ENCODE measurements at places on chromosomes 11 and 22.

DNA sequence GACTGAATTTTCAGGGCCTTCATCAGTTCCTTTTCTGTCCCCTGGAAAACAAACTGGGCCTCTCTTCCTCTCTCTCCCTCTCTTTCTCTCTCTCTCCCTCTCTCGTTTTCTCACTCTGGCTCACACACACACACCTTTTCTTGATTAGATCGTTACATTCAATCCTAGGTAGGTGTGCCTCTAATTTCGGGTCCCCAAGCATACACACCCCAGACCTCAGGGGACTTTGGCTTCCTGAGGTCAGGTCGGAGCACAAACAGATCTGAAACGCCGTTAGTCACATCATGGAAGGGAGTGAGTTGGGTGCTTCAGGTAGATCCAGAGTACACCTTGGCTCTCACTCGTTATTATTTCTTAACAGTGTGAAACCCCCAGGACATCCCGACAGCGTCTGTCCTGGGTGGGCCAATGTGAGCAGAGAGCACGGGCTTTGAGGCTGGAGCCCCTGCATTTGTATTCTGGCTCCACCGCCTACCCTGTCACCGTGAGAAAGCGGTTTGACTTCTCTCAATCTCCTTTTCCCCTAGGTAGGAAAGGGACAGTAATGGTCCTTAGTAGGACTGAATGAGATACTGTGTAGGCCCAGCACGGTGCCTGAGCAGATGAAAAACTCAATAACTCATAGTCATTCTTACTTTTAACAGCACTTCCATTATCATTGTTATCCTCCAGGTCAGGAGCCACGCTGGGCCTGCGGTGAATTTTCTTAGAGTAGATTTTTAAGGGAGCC lies 37.3 kb upstream of the POU2AF1 start:
- no peak for DNase-seq

DNA sequence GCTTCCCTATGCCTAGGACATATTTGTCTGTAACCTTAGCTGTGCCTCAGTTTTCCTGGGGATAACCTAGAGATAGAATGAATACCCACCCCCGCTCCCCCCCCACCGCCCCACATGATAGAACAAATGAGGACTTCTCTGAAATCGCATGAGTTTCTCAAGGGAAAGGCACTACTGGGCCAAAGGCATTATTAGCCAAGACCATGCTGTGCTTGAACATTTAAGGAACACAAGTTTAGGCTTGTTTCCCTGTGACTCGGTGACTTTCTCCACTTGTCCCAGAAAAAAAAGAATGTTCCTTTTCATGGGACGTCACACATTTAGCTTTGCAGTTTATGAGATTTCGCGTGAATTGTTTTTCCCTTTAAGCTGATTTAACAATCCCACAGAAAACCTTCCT lies 51.4 kb upstream of the CRTAM start:
- DNase-seq = no peak

- no peak for DNase-seq
These were observed 12.9 kb downstream of the RIBC2 start for GRCh38 chr22:45426387-45426786.

DNA sequence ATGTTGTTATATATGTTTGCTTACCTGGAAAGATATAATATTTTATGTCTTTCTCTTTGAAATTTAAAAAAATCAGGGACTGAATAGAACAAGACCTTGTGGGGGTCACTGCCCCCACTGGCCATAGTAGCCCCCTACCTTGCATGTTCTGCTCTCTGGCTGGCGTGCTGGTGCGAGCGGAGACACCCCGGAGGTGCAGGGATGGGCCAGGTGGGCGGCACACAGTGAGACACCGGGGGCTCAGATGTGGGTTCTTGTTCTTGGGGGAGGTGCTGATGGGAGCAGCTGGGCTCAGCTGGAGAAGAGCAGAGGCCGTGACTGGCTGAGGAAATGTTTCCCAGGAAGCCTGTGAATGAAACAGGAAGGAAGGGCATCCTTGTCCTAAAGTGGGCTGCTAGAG lies 20.2 kb downstream of the GAB4 start:
- DNase-seq = no peak

- DNase-seq = no peak
These were observed 110.6 kb upstream of the ANO1 start for GRCh38 chr11:69967484-69967883.

DNA sequence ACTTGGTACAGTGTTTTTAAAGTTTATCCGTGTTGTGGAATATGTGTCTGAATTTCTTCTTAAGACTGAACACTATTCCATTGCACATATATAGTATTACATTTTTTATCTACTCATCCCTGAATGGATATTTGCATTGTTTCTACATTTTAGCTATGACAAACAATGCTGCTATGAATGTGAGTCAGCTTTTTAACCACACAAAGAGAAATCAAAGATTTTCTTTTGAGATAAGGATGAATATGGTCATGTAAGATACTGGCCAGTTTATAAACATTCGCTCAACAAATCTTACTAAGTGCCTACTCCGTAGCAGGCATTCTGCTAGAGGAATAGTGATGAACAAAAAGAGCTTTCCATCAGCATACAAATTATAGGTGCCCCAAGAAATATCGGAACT lies 16.5 kb upstream of the OR9G4 start:
- no peak for DNase-seq

GRCh38 chr11:446891-447290 lies 3.2 kb upstream of the PTDSS2 start:
- peak; percentile 85 for DNase-seq

DNA sequence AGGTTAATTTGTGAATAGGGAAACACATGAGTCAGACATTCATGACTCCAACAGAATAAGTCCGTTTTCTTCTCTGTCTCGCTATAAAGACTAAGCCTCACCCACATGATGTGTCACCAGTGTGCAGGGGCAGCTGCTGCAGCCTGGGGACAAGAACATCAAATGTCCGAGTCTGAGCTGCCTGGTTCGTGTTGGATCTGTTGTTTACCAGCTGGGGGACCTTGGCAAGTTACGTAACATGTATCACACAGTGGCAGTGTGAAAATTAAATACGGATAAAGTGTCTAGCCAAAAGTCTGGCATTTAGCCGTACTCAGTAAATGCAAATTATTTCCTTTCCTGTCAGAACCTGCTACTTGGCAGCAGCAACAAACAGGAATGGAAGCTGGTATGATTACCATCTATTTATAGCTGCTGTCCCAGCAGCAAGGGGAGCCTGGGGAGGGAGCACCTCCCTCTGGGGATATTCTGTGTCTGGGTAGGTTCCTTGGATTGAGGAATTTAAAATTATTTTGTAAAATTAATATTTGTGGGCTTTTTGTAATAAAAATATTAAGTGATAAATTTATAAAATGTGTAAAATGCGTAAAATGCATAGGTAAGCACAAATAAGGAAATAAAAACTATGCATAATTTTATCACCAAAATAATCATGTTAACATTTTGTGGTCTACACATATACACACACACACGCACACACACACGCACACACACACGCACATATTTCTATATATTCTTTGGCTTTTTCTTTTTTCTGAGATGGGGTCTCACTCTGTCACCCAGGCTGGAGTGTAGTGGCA lies 1.3 kb upstream of the CLDN25 start:
- DNase-seq = peak; percentile 5

DNA sequence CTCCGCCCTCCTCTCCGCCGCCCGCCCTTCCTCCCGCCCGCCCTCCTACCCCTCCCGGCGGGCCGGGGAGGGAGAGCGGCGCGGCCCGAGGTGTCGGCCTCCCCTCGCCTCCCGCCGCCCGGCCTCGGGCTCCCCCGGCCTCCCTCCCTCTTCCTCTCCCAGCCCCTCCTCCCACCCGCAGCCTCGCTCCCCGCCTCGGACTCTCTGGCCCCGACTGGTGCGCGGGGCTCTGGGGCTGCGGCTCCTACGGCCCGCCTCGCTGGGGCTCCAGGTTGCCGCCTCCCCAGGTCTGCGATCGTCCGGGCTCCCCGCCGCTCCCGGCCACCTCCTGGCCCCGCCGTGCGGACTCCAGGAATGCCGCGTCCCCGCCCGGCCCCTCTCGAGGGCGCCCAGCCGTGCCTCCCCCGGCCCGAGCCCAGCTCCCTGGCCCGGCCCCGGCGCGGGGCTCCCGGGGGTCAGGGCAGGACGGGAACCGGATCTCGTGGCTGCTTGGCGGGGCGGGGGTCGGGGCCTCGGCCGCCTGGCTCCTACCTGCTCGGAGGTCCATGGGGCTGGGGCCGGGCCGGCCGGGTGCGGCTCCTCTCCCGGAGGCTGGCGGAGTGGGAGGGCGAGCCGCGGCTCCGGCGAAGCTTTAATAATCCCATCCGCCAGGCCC lies at the start of gene CLCF1:
Gene CLCF1, minus strand, starts transcription at position 606 of the 655 bp plus-strand sequence. Its CDS starts 59 bp downstream, at position 547.
- DNase-seq = peak; percentile 56

- no peak for DNase-seq
These were observed 3.7 kb upstream of the OR8K5 start for GRCh38 chr11:56163804-56164203.

DNA sequence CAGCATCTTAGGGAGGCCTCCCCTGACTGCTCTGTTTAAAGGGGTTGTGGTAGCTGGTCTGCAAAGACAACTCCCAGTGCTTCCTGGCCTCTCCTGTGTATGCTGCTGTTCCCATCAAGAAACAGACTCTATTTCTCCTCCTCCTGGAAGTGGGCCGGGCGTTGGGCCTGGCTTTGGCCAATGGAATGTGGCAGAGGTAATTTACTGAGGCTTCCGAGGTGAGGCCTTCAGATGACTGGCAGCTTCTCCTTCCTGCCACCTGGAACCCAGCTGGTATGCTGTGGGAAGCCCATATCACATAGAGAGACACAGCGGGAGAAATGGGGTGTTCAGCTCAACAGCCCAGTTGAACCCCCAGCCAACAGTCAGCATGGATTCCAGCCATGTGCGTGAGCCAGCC lies 25.1 kb upstream of the EIF3D start:
- DNase-seq = no peak

DNA sequence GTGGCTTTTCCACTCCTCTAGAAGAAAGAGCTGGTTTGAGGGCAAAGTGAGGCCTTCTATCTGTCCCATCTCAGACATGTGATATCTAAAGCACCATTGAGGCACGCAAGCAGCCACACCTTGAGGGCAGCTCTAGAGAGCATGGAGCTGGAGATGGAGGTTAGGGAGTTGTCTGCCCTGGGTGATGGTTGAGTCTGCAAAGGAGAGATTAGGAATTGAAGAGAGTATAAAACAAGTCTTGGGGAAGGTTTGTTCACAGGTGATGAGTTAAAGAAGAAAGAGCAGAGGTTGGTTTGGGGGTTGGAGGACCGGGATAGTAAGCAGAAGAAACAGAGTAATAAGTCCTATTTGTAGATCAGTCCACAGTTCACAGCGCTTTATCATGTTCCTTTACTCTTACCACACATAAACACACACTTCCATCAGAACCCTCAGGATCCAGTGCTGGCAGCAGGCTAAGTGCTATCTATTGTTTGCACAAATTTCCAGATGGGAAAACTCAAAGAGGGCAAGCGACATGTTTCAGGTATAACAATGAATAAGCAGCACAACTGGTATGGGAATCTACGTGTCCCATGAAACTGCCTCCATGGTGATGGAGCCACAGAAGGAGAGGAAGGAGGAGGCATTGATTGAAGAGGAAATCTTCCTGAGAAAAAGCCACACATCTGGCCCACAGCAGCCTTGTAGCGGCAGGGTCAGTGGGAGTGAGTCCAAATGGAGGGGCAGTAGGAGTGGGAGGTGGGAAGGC lies 65.8 kb downstream of the RASSF10 start:
- DNase-seq = no peak

DNA sequence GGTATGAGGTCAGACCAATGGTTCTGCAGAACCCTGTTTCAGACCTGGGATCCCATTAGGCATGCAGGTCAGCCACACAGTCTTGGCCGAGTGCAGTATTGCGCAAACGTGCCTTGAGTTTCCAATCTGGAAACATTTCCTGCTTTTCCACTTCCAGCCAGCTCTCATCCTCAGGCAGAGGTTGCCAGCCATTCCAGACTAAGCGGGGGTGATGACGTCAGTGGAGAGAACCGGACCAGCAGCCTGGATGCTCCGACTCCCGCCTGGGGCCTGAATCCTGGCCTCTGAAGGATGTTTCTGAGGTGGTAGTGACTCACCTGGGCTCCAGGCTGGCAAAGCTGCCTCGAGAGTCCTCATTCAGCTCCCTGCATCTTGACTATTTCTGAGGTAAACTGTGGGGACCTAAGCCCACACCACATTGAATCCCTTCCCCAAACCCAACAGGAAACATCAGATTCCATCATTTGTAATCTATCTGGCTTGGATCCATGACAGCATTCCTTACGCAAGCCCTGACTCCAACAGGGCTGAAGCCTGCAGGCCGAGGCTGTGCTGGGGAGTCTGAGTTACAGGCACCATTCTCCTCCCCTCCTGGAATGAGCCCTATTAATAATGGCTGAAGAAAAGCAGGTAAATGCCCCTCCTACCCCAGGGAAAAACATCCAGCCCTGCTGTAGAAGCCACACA lies 83.0 kb downstream of the ABTB2 start:
- no peak for DNase-seq

GRCh38 chr22:28883657-28883916 lies 215 bp downstream of the ZNRF3 start:
- no peak for DNase-seq

- DNase-seq = no peak
These were observed 4.8 kb upstream of the VPS11 start for GRCh38 chr11:119062779-119063178.

- DNase-seq = peak; percentile 31
These were observed 66.4 kb downstream of the GAB2 start for GRCh38 chr11:78351193-78351592.

DNA sequence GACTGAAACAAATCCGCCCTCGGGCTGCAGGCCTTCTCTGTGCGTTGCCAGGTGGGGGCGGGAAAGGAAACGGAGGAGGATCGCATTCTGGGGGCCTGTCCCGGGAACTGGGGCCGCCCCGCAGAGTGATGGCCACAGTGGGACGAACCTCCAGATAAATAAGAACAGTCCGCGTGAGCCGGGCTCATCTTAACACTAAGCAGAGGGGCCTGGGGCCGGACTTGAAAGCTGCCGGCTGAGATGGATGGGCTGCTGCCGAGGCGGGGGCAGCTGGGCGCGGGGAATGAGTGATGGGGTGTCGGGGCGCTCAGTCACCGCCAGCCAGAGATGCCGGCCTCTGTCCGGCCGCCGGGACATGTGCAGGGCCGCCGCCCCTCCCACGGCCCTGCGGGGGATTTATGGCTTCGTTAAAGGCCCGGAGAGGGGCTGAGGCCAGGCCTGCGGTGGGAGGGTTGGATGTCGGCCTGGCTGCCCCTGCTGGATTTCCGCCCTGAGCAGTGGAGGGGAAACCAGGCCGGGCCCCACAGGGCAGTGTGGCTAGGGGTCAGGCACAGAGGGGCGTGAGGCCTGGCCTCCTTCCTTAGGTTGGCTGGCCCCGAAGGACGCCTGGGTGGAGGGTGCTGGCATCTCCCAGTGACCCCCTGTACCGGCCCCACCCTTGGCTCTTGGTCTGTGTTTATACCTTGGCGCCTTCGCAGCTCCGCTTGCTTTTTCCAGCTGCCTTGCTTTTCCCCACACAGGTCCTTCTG lies 45.3 kb upstream of the CD82 start:
- no peak for DNase-seq

GRCh38 chr22:33438273-33438672 lies 380.1 kb upstream of the SYN3 start:
- DNase-seq = no peak

- no peak for DNase-seq
These were observed 750.2 kb downstream of the TBC1D22A start for GRCh38 chr22:47512617-47513016.
